Pericardium fibroblast (primary cell): ENCODE measurements at places on chromosomes 5 and 9. TPM values are rescaled to one million over a fixed set of nuclear protein-coding genes. Genes with fewer than 3 reads are reported as not detected.

Gene FOXD4L5
- 0.94 TPM in 1 of 2 replicates, not detected in the other for total RNA-seq

Gene IL5
- total RNA-seq, result not detected in 2 replicates

Gene RNF183
- total RNA-seq, result not detected in 2 replicates

Gene PCDHA9
- total RNA-seq, result not detected in 2 replicates

Gene SSNA1
- 65.7 and 87.8 TPM in 2 replicates for total RNA-seq

Gene PCA3
- not detected in 2 replicates for total RNA-seq

Gene ZCCHC10
- 12.5 and 65.9 TPM in 2 replicates for total RNA-seq

Gene SPINK5
- total RNA-seq, result not detected in 2 replicates

Gene PWWP2A
- 14.4 and 19.5 TPM in 2 replicates for total RNA-seq

Gene MUSK
- 3.9 TPM in 1 of 2 replicates, not detected in the other for total RNA-seq

Gene PTGS1
- total RNA-seq, result 110 and 302 TPM in 2 replicates

Gene GRIN3A
- total RNA-seq, result not detected in 2 replicates

Gene CDC20B
- total RNA-seq, result not detected in 2 replicates

Gene FIBCD1
- 1.4 TPM in 2 replicates for total RNA-seq

Gene INSL4
- total RNA-seq, result not detected in 2 replicates

Gene IFNB1
- not detected in 2 replicates for total RNA-seq

Gene TMEM161B
- total RNA-seq, result 6.5 and 6.9 TPM in 2 replicates

Gene RETREG1
- total RNA-seq, result 0.47 and 1.4 TPM in 2 replicates

Gene DBH
- total RNA-seq, result not detected in 2 replicates

Gene PCDHGA6
- total RNA-seq, result 3.7 and 4.3 TPM in 2 replicates

Gene SPRY4
- 4.3 and 22.5 TPM in 2 replicates for total RNA-seq

Gene CNTLN
- total RNA-seq, result 5.4 and 5.5 TPM in 2 replicates

Gene CATSPER3
- total RNA-seq, result not detected in 2 replicates

Gene SRP19
- total RNA-seq, result 40.3 and 46.0 TPM in 2 replicates

Gene SV2C
- not detected in 2 replicates for total RNA-seq

Gene MYOT
- not detected in 2 replicates for total RNA-seq

Gene TTC23L
- total RNA-seq, result under 0.01 TPM in 1 of 2 replicates, not detected in the other

Gene PCDHB14
- total RNA-seq, result 0.70 TPM in 1 of 2 replicates, not detected in the other

Gene PRDM9
- total RNA-seq, result not detected in 2 replicates

Gene FAM151B
- 1.4 and 3.2 TPM in 2 replicates for total RNA-seq

Gene NTRK2
- total RNA-seq, result 0.34 and 5.4 TPM in 2 replicates

Gene RECK
- total RNA-seq, result 34.8 and 44.2 TPM in 2 replicates

Gene SELENOP
- total RNA-seq, result 134 and 182 TPM in 2 replicates

Gene SLC35A4
- total RNA-seq, result 29.9 and 37.6 TPM in 2 replicates

Gene NAIP
- total RNA-seq, result 1.2 and 1.7 TPM in 2 replicates

Gene DAB2
- 85.1 and 109 TPM in 2 replicates for total RNA-seq

Gene WDR38
- total RNA-seq, result not detected in 2 replicates

Gene SLC34A3
- not detected in 2 replicates for total RNA-seq

Gene TERT
- total RNA-seq, result not detected in 2 replicates

Gene PTGDS
- total RNA-seq, result 304 and 428 TPM in 2 replicates

Gene DMRT2
- 0.26 TPM in 1 of 2 replicates, not detected in the other for total RNA-seq

Gene OBP2B
- total RNA-seq, result not detected in 2 replicates

Gene CXCL14
- 0.58 TPM in 1 of 2 replicates, not detected in the other for total RNA-seq

Gene NUP188
- 14.2 and 16.9 TPM in 2 replicates for total RNA-seq

Gene CCL28
- total RNA-seq, result 1.3 and 3.1 TPM in 2 replicates

Gene FOXD4L6
- total RNA-seq, result 0.09 TPM in 1 of 2 replicates, not detected in the other

Gene PKD2L2
- total RNA-seq, result not detected in 2 replicates
